ENCODE measurements at places on chromosomes 1 and 21.

GRCh38 chr1:174911606-174912005, 88.1 kb upstream of the CACYBP start:
- no peak for DNase-seq

DNA sequence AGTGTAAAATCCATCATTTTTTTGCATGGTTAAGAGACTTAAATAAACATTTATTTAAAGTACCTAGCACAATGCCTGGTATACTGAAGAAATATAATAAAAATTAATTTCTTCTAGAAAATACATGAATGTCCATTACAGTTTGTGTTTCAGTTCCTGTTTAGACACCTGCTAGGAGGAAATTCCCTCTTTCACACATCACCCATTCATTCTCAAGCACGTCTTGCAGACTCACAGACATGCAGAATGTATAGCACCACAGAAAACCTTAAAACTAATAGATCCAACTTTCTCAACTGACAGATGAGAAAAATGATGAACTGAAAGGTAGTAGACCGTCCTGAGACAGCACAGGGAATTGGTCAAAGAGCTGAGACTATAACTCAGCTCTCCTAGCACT, 172.2 kb upstream of the C8B start:
- DNase-seq: no peak

GRCh38 chr1:220775240-220775853, 11.4 kb upstream of the MTARC1 start:
- no peak for DNase-seq

DNA sequence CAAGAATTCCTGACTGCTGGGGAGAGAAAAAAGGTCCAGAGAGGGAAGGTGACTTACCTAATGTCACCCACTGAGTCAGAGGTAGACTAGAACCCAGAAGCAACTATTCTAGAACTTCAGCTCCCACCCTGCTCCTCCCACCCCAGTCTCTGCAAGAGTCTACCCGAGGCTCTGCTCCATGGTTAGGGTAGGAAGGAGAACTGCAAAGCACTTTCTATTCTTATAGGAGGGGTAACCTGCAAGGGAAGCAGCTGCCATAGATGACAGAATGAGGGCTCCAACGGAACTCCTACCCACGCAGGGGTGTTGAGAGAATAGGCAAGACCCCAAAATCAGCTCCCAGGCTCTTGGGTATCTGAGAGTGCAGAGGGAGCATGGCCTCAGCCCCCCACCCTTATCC, 4.3 kb downstream of the SLC9A1 start:
- no peak for DNase-seq

DNA sequence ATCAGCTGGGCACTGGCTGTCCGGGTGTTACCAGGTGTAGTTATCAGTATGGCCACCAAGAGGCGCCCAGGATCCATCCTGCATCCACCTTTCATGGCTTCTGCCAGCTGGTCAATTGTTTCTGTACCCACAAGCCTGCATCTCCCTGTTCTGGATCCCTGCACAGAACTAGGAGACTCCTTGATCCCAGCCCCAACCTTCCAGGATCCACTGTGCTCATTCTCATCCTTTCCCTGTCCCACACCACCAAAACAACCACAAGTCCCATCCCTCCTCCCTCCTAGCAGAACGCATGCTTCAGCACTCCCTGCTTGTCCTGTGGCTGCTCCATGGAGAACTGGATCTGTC, 27.2 kb upstream of the FOXE3 start:
- DNase-seq: peak; percentile 15

- no peak for DNase-seq
Measured at GRCh38 chr1:113990961-113991360, 11.7 kb downstream of the OLFML3 start.

- DNase-seq: no peak
Measured at GRCh38 chr1:116371752-116372151, 1.3 kb upstream of the ATP1A1 start.

DNA sequence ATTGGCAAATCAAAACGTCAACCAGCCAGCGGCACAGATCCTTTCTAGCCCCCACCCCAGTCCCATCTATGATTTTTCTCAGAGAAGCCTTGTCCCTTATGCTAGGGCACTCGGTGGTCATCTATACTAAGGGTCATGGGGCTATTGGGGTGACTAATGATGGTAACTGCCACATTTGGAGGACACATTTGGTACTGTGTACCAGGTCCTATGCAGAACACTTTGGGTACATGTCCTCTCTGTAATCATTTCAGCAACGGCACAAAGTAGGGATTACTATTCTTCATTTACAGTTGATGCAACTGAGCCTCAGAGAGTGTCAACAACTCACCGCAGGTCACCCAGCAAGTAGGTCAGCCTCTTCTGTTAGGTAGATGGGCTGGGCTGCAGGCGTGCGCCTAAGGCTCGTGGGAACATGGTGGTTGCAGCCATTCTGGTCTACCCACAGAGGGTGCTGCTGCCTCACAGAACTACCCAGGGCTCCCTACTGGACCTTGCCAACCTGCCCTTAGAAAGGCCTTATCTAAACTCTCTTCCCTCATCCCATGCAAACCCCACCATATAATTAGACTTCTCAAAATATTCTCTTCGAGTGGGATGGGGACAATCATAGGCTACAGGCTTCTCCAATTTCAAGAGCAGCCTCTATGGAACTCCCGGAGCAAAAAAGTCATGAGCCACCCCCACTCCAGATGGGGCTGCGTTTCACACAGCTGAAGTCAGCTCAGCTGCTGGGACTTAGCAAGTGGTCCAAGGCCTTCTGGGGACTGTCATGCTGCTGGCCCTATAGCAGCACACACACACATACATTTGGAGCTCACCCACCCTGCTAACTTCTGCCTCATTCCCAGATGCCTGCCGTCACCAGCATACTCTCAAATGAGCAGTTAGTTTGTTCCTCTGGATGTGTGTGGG, 5.8 kb upstream of the SDHB start:
- DNase-seq: peak; percentile 24

Data from DMS 273 treated with DMSO at 0.1 percent for 48 hours (cell line).